ENCODE measurements at places on chromosomes 11 and 22.

- DNase-seq: no peak
Measured at GRCh38 chr11:122599434-122599833, 56.1 kb upstream of the UBASH3B start.

- DNase-seq: no peak
Measured at GRCh38 chr22:30452861-30453260, 19.0 kb downstream of the SEC14L3 start.

GRCh38 chr11:95081412-95081811, 8.2 kb upstream of the ENDOD1 start:
- DNase-seq: no peak

DNA sequence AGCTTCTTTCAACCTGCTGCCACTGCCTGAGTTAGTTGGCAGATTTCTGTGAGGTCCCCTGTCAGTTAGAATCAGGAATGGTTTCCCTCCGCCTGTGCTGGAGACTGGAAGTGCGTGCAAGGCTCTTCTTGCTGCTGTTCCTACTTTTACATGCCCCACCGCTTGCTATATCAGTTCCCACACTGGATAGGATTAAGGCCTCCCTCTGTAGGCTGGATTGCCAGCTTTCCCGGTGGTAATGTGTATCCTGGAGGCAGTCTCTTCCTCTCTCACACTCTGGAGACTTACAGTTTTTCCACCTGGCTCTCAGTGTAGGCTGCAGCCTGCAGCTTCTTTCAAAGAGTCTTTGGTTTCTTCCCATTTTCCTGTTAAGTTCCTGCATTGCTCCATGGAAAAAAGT, 66.5 kb downstream of the ARHGAP42 start:
- DNase-seq: no peak

GRCh38 chr11:70456921-70457532, 58.7 kb downstream of the CTTN start:
- no peak for DNase-seq

- DNase-seq: no peak
Measured at GRCh38 chr22:21902296-21903087, 35.0 kb upstream of the MAPK1 start.

- DNase-seq: peak; percentile 2
Measured at GRCh38 chr11:15941206-15941770, 415.1 kb downstream of the SOX6 start.

DNA sequence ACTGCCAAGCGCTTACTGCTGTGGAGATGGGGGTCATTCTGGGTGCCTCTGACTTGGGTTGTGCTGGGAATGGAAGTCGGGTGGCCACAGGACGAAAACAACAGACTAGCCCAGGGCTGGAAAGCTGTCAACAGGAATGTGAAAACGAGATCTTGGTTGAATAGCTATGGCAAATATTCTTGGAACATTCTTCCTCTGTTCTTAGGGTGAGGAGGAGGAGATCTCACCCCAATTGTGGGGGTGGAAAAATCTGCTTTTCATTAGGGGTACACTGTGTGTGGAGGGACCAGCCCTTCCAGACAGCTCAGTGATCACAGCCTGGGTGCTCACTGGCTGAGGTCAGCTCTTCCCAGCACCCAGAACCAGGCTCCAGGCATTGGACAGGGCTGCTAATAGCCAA, 52.0 kb upstream of the PRSS23 start:
- no peak for DNase-seq

- no peak for DNase-seq
Measured at GRCh38 chr11:23226331-23227077, 366.2 kb upstream of the CCDC179 start.

GRCh38 chr22:26995235-26995634, 337.8 kb downstream of the MIAT start:
- no peak for DNase-seq

DNA sequence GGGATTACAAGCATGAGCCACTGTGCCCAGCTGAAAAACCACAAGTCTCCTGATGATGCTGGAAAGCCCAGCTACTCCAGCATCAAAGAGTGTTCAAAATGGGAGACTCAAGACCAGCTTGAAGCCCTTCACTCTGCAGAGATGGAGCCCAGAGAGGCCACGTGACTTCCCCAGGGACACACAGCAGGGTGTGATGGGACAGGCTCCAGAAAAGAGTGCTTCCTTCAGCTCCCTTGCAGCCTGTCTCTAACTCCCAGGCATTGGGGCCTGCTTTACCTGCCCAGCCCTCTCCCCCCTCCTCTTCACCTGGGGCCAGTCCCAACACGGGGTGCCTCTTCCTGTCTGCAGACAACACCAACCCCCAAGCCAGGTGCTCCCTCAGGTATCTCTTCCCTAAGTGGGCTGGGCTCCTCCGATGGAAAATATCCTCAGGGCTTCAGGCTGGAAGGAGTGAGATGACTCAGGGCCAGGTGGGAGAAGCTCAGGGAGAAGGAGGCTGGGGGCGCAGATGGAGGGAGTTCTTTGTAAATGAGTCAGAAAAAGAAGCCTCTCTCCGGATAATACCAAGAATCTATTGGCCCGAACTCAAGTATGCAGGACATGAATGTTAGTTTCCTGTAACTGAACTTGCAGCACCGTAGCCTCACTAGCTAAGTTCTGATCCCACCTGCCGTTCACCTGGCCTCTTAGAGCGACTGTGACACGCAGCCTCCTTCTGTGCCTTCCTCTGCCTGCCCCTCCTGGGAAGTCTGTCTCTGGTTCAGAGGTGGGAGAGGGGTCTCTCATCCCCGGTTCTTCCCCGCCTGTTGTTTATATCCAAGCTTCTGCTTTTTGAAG, 326.6 kb downstream of the MN1 start:
- DNase-seq: no peak

GRCh38 chr11:113384551-113384950, 3.0 kb upstream of the ANKK1 start:
- DNase-seq: no peak

- DNase-seq: no peak
Measured at GRCh38 chr22:35352214-35353111, 28.4 kb upstream of the HMOX1 start.

DNA sequence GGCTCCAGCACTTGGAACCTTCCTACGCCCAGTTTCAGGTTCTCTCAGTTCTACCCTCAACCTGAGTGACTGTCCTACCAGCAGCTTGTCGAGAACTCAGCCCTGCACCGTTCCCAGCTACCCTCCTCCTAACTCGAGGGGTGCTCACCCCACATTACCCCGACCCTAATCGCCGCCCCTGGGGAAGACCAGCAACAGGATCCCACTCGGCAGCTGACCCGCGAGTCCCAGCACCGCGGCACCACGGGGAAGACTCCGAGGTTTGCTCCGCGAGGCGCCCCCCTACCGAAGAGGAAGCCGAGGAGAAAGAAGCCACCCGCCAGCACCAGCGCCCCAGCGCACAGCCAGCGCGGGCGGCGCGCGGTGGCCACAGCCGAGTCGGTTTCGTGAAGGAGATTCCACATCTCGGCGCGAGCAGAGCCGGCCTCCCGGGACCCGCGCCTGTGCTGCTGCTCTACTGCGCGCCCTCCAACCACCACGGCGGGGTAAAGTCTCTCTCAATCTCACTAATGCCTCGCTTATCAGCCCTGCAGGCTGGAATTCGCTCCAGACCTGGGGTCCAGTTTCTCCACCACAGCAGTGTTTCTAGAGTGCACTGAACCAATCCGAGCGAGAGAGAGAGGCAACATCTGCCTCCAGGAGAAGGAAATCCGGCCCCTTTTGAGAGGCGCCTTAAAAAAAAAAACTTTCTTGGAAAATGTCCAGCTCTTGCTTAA, at the start of gene FOLH1:
Gene FOLH1 (minus strand): TSS at position 597 of the 716 bp plus-strand sequence. CDS start 193 bp downstream, at position 404.
- DNase-seq: peak; percentile 48

- no peak for DNase-seq
Measured at GRCh38 chr11:77630157-77630710, 7.4 kb downstream of the CLNS1A start.

DNA sequence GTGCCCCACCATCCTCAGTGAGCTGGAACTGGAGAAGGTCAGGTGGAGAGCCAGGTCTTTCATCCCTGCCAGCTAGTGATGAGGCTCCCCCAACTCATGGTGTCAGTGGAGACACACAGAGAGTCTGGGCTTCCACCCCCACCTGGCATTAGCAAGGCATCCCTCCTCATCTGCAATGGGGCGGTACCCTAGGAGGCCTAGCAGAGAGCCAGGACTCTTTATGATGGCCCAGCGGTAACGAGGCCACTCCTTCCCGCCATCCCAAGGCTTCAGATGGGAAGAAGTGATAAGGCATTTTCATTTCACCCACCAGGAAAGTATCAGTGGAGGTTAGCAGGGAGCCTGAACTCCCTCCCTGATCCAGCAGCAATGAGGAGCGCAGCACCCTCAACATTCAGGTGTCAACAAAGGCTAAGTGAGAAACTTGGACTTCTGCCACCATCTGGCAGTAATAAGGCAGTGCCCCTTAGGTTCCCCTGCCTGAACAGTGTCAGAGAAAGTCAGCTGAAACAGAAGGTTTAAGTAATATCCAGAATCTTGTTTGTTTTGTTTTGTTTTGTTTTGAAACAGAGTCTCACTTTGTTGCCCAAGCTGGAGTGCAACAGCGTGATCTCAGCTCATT, 40.5 kb upstream of the FBLN1 start:
- DNase-seq: no peak

GRCh38 chr11:86569109-86569508, 103.3 kb downstream of the ME3 start:
- DNase-seq: no peak

- peak; percentile 96 for DNase-seq
Measured at GRCh38 chr11:66347425-66348276, at the start of gene B4GAT1. Gene B4GAT1 (minus strand): TSS chr11:66347629. CDS start chr11:66347545, 84 bp downstream.

GRCh38 chr11:106986261-106986660, 32.0 kb downstream of the GUCY1A2 start:
- no peak for DNase-seq

GRCh38 chr11:111452146-111452545, 60.0 kb downstream of the BTG4 start:
- DNase-seq: no peak

DNA sequence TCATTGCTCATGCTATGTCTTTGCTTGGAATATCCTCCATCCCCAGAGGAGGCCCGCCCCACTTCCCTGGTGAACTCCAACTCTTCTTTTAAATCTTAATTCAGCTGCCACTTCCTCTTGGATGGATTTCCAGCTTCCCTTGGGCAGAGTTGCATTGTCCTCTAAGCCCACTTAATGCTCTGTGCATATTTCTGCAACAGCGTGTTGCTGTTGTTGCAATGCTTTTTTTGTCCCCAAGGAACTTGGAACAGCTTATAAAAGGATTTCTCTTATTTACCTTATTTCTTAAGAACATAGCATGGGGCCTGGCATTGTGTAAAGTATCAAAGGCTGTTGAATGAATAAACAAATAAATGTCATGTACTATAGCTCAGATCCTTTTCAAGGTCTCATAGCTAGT, 507.4 kb downstream of the METTL15 start:
- no peak for DNase-seq

- DNase-seq: peak; percentile 78
Measured at GRCh38 chr11:122634501-122634900, 21.0 kb upstream of the UBASH3B start.

DNA sequence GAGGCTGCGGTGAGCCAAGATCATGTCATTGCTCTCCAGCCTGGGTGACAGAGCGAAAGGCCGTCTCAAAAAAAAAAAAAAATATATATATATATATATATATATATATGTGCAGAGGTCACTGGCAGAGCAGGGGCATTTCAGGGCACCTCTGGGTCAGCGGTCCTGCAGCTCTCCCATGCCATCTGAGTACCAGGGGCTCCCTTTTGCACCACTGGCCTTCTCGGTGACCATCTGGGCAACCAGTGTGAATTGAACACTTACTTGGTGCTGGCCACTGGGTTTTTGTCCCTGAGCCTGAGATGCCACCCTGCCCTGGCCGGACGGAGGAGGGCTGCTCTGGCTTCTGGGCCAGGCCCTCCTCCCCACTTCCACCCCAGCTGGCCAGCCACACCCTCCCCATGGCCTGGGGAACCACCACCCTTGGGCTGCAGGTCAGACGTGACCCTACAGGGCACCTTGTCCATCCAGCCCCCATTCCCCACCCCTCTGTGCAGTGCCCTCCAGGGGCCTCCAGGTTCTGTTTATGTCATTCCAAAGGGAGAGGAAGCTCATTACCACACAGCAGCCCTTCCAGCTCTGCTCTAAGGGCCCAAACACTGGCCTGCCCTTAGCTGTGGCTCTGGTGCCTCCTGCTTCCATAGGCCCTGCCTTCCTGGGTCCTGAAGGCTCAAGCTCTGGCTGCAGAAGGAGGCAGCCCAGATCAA, 10.3 kb downstream of the MAPK8IP1 start:
- no peak for DNase-seq

DNA sequence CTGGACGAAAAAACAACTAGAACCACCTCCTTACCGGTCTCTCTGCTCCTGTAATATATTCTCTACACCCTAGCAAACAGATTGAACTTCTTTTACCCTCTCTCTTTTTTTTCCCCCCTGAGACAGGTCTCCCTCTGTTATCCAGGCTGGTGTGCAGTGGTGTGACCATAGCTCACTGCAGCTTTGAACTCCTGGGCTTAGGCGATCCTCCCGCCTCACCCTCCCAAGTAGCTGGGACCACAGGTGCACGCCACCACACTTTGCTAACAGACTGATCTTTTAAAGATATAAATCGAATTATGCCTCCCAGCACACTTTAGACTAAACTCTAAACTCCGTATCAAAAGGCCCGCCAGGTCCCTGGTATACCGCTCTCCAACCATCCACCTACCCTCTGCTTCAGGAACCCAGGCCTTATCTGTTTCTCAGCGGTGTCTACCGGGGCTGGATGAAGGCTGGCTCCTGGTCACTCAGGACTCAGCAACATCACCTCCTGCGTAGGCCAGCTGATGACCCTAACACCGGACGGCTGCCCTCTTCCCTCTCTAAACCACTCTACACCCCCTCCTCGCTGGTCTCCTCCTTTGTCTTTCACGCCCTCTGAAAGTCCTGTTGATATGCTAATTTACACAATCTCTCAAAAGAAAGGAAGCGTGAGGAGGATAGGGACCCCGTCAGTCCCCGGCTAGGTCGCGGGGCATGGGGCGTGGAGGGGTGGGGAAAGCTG, 745 bp downstream of the C22orf39 start:
- DNase-seq: no peak

- DNase-seq: no peak
Measured at GRCh38 chr11:64659417-64660144, 63.4 kb downstream of the NRXN2 start.

- no peak for DNase-seq
Measured at GRCh38 chr11:91913407-91913806, 311.2 kb upstream of the FAT3 start.

DNA sequence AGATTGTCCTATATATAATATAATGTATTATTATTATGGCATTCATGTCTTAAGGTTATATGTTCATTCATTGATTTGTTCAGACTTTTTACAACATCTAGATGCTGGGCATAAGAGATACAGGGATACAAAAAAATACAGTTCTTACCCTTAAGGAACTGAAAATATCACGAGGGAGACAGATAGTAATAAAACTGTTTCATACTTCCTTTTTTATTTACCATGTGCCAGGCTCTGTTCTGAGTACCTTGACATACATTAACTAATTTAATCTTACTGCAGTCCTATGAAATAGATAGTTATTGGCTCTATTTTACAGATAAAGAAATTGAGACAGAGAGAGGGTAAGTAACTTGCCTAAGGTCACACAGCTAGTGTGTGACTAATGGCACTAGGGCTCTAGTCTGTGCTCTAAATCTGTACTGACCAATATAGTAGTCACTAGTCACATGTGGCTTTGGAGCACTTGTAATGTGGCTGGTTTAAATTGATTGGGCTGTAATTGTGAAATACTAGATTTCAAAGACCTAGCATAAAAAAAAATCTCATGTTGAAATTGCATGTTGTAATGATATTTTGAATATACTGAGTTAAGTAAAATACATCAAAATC, 21.3 kb downstream of the TRIM44 start:
- DNase-seq: no peak

- no peak for DNase-seq
Measured at GRCh38 chr11:9302448-9302847, 11.9 kb downstream of the TMEM41B start.

- DNase-seq: no peak
Measured at GRCh38 chr11:36010010-36010740, 66.3 kb downstream of the LDLRAD3 start.

- no peak for DNase-seq
Measured at GRCh38 chr11:13262096-13262495, 15.5 kb upstream of the BMAL1 start.
